Stimulated activated CD4-positive, alpha-beta T cell treated with anti-CD3 and anti-CD28 coated beads, Interleukin-1b, Interleukin-23, amount 100 ng/mL, for 1 hour (primary cell): ENCODE measurements at places on chromosomes 11 and 22.

- DNase-seq: no peak
These were observed 12.6 kb downstream of the SULT4A1 start for GRCh38 chr22:43849731-43850130.

GRCh38 chr11:123018702-123019101 is 37.1 kb upstream of the BSX start:
- DNase-seq: no peak

DNA sequence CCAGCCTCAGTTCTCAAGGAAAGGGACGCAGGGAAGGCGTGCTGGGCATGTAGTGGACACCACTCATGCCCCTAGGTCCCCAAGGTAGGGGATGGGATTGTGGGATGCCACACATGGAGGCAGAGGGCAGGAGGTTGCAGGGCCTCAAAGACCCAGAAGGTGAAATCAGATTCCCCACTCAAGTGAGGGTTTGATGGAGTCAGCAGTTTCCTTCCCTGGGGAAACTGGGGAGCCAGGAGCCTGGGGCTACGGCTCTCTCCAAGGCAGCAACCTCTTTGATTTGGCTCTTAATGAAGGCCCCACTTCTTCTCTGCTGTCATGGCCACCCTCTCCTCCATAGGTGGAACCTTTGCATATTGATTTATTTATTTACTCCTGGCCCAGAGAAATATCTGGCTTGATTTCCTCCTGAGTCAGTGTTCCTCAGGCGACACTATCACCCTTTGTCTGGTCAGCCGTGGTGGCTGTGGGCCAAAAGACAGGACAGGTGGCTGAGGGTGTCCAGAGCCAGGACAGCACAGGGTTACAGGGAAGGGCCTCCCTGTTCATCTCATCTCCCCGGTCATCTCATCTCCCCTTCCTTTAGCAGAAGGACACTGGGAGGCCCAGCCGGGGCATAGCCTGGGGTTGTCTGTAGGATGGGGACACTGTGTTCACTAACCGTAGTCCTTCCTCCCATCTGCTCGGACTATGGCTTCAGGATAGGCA is 9.6 kb downstream of the GNAZ start:
- DNase-seq: no peak

DNA sequence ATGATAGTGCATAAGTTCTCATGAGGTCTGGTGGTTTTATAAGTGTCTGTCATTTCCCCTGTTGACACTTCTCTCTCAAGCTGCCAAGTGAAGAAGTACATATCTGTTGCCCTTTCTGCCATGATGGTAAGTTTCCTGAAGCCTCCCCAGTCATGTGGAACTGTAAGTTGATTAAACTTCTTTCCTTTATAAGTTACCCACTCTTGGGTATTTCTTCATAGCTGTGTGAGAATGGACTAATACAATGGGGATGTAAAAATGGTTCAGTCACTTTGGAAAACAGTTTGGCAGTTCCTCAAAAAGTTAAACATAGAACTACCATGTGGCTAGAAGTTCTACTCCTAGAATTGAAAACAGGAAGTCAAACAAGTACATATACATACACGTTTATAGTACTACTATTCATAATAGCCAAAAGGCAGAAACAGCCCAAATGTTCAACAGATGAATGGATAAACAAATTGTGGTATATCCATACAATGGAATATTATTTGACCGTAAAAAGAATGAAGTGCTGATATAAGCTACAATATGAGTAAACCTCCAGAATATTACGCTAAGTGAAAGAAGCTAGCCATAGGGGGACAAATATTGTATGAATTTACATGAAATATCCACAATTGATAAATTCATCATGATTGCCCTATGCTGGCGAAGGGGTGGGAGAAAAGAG is 16.0 kb upstream of the DKK3 start:
- no peak for DNase-seq

- DNase-seq: no peak
These were observed 98.2 kb downstream of the AMOTL1 start for GRCh38 chr11:94866231-94866822.

GRCh38 chr11:78080818-78081495 is 1.3 kb upstream of the NDUFC2 start:
- no peak for DNase-seq

GRCh38 chr11:131354251-131354701 is 16.1 kb upstream of the NTM start:
- no peak for DNase-seq

- no peak for DNase-seq
These were observed 152.5 kb downstream of the FBXO7 start for GRCh38 chr22:32627091-32627490.

- DNase-seq: no peak
These were observed 44.8 kb downstream of the SPECC1L start for GRCh38 chr22:24315367-24315966.

DNA sequence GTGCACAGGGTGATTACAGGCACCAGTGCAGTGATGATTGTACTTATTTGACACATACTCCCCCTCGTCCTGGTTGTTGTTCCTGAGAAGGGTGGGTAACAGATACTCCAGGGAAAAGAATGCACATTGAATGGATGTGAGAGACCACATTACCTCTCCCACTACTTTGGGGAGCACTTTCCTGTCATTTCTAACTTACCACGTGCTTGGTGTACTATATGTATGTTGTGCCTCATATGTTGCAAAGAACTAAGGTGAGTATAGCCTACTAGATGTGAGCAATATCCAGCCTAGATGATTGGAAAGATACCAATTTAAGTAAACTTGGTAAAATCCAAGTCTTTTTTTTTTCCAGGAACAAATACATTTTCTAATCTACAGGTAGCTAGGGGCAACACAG is 14.3 kb upstream of the SCARF2 start:
- DNase-seq: no peak

DNA sequence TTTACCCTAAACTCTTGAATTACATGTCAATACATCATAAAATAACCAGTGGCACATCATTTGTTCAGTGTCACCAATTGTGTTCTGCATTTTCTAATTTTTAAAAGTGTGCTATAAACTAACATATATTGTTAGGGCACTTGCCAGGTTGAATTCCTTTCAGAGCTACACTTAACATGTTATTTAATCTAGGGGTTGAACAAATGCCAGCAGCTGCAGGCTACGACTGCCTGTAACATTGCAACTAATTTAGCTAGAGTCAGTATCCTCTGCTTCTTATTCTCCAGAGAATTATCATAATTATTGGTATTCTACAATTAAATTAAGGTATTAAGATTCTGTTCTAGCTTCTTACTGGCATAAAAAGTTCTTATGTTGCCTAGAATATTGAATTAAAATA is 46.4 kb upstream of the ARHGAP42 start:
- no peak for DNase-seq

DNA sequence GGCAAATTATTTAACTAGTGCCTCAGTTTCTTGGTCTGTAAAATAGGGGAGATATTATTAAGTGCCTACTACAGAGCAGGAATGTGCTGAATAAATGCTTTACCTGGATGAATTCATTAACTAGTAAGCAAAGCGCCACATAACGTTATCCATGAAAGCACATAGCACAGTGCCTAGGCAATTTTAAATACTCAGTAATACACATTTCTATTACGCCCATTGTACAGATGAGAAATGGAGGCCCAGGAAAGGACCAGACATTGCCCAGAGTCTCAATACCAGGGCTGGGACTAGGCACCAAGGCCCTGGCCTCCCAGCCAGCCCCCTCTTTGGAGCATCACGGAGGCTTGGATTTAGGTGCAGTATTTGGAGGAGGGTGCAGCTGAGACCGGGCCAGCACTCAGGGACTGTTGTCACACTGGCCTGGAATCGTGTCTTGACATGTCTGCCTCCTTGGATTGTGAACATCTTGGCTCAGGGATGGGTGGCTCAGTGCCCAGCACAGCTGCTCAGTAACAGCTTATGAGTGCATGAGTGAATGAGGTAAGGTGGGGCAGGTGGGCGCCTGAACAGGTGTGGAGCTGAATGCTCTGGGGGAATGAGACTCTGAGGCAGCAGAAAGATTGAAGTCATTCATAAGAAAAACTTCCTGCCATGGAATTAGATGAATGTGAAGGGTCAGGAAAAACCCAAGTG is 42.1 kb upstream of the TPBGL start:
- DNase-seq: no peak

DNA sequence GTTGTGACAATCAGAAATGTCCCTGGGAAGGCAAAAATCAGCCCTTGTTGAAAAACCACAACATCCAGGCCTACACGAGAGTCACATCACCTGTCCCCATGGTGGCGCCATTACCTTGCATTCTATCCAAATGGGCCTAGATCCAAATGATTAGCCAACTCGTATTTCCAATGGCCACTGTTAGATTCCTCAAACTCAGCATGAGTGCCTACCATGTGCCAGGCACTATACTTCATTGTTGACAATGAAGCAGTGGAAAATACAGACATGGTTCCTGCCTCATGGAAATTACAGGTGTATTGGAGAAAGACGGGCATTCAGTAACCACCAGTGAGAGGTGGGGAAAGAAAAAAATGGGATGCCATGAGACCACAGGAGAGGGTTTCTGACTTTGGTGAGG is 29.8 kb upstream of the CREB3L1 start:
- DNase-seq: no peak
